ENCODE measurements at places on chromosomes 2 and 18.

DNA sequence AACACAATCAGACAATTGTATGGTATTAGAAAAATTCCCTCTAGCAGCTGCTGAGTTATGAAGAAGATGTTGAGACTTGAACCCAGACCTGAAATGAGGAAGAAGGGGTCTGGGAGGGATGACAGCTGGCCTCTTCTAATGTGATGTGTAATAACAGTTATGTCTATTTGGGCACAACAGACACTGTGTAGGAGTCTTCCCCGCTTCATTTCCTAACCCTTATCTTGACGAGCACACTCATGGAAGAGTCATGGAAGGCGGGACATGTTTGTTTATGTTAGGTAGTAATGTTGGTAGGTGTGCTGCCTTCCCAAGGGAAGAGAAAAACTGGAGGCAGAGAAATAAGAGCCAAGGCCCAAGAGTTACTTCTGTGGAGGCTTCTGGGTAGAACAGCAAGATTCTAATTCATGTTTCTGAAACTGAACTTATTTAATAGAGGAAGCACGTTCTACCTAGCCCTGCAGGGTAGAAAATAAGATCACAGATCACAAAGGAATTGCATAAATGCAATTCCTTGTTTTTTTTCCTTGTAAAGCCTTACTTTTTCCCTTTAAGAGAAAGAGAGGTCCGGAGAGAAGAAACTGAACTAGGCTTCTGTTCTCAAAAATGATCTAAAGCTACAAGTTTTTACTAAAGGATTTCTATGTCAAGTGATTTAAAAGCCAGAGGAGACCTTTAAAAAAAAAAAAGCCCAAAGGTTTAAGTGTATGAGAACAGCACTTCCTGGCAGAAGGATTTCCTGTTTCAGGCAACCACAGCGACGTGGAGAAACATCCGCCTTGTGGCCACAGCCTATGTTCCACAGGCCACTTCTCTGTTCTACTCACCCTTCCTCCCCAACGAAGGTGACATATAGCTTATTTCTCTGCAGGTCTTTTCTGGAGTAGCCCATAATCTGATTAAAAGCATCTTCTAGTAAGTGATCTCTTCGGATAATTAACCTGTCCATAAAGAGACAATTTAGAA, 68.5 kb upstream of the STK17B start:
- DNase-seq = peak; percentile 53

DNA sequence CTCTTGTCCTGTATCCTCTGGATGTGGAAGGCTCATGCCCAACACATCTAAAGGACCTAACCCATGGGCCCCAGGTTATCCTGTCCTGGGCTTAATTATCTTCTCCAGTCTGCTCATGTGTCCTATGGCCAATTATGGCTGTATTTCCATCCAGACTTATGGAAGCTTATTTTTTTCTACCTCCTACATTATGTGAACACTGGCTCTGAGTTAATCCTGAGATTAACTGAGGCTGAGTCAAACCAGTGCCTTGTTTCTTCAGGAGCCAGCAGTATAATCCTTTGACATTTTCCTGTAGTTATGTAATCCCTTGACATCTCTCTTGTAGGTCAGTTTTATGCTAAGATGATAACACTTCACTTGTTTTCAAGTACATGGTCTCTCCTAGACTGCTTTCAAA, 213.6 kb downstream of the PMAIP1 start:
- no peak for DNase-seq

DNA sequence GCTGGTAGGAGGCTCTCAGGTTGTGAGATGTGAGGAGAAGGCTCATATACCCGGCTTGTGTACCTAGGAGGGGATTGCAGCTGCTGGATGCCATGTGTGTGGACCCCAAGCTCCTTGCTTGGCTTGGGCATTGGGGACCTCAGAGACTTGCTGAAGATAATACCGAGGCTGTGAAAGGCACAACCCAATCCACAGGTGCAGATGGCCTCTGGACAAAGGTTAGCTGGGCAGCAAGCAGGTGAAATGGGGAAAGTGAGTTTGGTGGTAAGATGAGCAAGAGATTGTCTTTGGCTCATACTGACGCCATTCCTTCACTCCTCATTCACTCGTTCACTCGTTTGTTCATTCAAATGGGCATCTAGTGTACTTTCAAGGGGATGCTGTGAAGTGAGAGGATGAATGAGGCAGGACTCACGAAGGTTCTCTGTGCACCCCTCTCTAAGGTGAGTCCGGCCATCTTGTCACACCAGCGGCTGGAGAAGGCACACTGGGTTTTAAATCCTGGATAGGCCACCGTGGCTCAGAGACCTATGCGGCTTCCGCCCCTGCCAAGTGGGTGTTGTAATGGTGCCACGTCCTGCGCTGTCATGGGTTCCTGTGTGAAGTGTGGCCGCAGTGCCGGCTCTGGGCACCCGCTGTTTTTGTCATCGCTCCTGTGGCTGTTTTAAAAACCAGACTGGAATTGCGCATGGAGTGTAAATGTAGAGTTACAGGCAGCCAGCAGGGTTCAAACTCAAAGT, 13.7 kb downstream of the FBLN7 start:
- DNase-seq = no peak

GRCh38 chr2:11753452-11753885, 7.0 kb downstream of the LPIN1 start:
- no peak for DNase-seq

Data from endothelial cell (in vitro differentiated cells).